ENCODE measurements at places on chromosomes 3 and 15.
A peak's percentile ranks its signal among the peaks of the same experiment; 100 is the strongest.

DNA sequence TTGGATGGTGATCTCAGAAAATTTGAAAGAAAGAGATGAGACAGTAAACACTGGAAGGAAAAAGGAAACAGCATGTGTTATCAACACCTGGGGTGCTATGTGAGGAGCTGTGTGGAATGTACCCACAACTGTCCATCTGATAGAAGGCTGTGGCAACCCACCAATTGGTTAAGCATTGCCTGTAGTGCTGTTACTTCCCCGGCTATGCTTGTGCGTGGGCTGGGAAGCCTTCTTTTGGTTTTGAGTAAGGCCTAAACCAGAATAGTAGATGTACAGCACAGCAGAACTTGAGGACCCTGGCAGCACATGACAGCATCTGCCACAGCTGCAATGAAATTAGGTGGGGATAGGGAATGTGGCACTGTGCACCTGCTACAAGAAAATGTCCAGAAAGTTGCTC is 184.5 kb downstream of the FHIT start:
- peak; percentile 11 for DNase-seq

DNA sequence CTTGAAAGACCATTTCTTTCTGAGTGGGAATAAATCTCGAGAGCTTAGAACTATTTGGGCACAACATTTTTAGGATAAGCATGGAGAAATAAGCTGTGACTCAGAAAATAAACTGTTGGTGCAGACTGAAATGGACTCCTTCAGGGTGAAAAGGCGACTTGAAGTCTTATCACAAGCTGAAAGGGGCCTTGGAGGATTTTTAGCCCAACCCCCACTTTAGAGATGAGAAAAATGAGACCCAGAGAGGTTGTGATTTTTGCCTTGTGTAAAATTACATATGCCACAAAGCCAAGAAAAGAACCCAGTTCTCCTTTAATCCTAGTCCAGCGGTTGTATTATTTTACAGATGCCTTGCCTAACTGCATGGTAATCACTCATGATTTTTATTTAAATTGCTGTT is 1.5 kb downstream of the ATP1B3 start:
- no peak for DNase-seq

DNA sequence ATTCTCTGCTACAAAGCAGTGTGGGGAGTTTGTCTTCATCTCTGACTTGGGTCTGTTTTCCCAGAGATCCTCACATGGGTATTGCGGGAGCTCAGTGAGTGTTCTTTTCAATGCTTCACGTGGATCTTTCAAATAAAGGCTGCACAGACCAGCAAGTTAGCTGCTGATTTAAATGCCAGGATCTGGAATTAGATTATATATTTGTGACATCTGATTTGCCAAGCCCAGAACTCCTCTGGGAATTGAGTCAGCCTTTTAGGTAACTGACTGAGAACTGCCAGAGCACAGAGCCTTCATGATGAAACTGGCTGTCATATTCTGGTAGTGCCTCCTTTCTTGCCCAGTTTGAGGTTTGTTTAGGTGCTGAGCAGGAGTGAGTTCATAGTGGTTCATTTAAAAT is 14.7 kb downstream of the EDEM1 start:
- DNase-seq, result no peak

GRCh38 chr15:78605201-78605600 is 15.6 kb downstream of the CHRNA3 start:
- DNase-seq, result no peak

DNA sequence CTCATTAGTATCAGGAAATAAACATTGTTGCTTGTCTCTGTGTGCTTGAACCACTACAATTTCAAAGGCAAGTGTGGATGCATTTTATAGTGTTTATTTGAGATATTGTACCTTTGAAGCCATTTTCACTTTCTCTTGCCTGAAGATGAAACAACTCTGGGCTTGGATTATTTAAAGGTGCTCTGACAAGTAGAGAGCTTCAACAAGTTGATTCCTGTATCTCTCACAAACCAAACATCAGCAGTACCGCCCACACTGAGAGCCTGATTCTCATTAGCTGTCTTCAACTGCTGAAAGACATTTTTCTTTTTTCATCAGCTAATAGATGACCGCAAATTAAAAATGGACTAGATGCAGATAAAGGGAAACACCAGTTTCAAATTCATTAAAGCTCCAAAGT is 806 bp upstream of the CERS3 start:
- no peak for DNase-seq

DNA sequence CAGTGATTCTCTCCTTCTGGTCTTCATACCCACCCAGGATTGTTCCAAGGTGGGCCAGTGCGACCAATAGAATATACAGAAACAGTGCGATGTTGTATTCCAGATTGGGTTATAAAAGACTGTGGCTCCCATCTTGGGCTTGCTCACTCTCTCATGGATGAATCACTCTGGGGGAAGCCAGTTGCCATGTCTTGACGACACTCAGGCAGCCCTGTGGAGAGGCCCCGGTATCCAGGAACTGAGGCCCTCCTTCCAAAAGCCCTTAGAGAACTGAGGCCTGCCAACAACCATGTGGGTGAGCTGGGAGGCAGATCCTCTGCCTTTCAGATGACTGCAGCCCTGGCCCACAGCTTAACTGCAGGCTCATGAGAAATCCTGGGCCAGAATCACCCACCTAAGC is 57.2 kb downstream of the SH3GL3 start:
- no peak for DNase-seq

DNA sequence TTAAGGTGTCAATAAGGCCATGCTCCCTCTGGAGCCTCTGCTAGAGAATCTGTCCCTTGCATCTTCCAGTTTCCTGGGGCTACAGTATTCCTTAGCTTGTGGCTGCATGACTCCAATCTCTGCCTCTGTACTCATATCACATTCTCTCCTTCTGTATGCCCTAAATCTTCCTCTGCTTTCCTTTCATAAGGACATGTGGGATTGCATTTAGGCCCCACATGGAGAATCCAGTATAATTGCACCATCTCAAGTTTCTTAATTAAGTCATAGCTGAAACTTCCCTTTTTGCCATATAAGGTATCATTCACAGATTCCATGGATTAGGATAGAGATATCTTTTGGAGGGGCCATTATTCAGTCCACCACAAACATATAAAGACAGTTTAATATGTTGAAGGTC is 409.8 kb upstream of the TMCO5A start:
- no peak for DNase-seq

DNA sequence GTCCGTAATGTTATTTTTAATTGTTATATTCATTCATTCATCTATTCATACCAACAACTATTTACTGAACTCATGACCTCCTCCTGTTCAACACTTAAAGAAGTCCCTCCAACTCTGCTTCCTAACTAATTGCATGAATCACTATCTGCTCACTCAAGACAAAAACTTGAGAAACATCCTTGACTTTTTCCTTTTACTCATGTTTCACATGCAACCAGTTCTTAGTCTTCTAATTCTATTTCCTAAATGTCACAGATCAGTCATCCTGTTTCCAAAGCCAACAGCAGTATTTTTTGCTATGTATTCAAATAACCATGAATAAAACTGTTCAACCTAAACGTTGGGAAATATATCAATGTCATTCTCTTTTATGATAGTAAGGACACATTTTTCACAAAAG is 124.6 kb upstream of the GBE1 start:
- no peak for DNase-seq

DNA sequence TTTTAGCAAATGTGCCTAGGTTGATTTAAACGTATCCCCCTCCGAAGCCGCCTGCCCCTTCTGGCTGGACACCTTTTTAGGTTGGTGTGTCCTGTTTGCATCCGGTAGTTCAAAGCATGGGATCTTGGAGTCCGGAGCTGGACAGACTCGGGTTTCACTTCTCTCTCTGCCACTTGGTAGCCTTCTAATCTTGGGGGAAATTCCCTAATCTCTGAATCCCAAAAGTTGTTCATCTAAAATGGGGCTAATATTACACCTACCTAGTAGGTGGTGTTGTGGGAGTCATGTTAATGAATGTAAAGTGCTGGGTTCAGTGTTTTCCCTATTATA is 760 bp downstream of the FANCI start:
- DNase-seq, result peak; percentile 41

GRCh38 chr3:30795176-30795575 is 99.3 kb downstream of the GADL1 start:
- DNase-seq, result no peak

DNA sequence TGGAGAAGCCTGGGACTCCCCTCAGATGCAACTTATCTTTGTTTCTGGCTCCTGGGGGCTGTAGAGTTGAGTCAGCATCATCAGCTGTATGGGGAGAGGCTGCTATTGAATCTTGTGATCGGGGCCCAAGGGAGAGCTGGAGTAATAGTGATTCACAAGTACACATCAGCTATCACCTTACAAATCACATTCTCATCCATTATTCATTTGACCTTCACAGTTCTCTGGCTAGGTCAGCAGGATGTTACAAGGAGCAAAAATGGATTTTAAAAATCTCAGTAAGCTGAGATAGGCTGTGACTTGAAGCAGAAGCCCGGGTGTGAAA is 175.0 kb downstream of the OPA1 start:
- DNase-seq, result no peak

GRCh38 chr3:41598402-41599126 is 363.3 kb downstream of the ULK4 start:
- DNase-seq, result no peak

DNA sequence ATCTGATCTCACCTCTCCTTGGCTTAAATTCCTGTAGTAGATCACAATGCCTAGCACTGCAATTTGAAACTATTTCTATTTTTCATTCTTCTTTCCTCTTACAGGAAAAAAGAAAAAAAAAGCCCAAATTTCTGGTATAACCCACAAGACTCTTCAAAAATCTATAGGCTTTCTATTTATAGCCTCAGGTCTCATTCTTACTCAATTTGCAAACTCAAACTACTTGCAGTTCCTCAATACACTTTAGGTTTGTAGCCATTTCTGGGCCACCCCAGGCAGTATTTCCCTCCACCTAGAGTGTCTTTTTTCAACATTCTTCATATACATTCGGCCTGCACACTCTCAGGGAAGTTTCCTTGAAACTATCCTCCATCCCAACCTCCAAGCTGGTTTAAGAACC is 169.0 kb downstream of the TBC1D5 start:
- peak; percentile 20 for DNase-seq

DNA sequence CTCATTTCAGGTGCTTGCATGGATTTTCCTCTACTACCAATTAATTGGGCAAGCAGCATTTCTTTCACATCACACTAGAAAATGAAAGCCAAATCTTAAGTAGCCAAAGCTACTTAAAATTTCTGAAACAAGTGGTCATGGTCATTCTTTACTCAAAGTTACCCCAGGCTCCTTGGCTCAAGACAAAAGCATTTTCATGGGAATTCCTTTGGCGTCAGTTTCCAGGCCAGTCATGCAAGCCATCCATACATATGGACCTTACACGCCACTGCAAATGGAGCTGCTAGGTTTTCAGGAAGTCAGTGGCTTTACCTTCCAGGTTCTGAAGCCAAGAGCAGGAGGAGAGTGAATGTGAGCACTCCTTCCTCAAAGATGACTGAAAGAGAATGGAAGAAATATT is 83.7 kb upstream of the IL12A start:
- no peak for DNase-seq

- DNase-seq, result no peak
These were observed 70.5 kb upstream of the EPHB3 start for GRCh38 chr3:184491011-184491576.

- DNase-seq, result no peak
These were observed 14.5 kb upstream of the CAPN3 start for GRCh38 chr15:42344763-42345162.

- DNase-seq, result peak; percentile 31
These were observed 92.1 kb downstream of the HHLA2 start for GRCh38 chr3:108388136-108389132.

DNA sequence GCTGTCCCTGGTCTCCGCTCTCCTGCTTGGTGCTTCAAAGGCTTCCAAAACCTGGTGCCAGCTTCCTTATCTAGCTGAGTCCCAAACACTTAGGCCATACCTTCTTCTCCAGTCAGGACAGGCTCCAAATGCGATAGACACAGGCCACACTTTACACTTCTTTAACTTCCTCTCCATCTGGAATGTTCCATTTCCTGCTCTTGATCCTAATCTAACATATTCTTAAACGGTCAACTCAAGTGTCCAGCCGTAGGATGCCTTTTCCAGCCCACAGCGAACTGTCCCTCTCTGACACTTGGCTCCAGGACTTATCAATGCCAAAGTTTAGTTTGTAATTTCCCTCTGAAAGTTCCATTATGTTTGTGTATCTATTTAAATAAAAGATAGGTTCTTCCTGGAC is 19.2 kb upstream of the PLA2G4F start:
- DNase-seq, result no peak

DNA sequence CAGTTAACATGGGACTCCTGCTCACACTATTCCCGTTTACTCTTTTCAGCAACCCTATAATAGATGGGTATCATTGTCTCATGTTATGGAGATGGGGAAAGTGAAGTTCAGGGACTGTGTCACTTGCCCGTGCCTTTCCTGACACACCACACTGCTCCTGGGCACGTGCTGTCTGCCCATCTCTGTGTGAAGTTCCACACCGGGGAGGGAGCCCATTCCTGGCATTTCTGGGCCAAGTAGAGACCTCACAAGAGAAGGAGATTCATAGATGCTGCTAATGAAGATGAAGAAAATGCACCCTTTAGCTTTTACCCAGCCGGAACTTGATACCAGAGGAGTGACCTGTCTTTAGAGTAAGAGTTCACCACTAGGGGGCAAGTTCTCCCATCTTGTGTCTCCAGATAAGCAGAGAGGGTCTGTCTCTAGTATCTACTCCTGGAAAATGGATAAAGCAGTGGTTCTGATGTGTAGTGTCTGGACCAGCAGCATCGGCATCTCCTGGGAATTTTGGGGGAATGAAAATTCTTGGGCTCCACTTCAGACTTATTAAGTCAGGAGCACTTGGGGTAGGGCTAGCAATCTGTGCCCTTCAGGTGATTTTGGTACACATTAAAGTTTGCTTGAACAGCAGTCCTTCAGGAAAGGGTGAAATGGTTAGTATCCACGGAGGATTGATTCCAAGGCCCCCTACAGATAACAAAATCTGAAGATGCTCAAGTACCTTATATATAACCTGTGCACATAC is 2.0 kb upstream of the TOPBP1 start:
- DNase-seq, result peak; percentile 73

DNA sequence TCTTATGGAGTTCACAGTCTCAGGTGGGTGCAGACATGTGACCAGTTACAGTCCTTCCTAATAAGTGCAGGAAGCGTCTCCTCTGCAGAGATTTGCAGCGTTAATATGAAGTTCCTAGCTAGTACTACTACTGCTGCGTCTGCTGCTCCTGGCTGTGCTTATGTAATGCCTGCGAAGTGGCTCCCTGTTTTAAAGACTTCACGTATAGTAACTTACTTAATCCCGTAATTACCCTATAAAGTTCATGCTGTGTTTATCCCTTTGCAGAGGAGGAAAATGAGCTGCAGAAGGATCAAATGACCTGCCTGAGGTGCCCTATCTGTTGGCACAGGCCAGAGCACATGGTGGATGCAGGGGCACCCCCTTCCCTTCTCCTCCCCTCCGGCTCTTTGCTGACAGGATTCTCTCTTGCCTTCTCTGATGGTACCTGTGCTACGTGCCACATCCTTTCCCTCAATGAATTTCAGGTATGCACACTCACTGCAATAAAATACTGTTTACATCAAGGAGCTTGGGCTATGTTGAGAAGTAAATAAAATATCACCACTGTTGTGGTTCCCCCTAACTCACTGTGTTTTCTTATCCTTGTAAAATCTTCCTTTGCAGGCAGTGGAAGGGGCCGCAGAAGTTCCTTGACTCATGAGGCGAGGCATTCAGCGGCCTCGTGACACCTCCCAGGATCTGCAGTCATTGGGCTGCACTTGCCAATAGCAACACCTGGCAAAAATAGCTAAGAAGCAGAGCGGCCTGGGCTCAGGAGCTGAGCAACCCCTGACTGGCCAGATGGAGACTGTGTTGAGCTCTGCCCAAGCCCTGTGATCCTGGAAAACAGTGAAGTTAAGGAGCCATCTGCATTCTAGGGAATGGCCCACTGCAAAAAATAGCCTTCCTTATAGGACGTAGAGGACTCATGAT is 188.9 kb upstream of the ATP10A start:
- no peak for DNase-seq

- no peak for DNase-seq
These were observed 110.0 kb upstream of the NSMCE3 start for GRCh38 chr15:29379647-29380046.

All from GM13976 (cell line).